ENCODE measurements at places on chromosomes 4 and X. TPM values are rescaled to one million over a fixed set of nuclear protein-coding genes. Genes with fewer than 3 reads are reported as not detected.

The NR3C2 gene
- total RNA-seq, result 0.26 TPM

The GPC3 gene
- not detected for total RNA-seq

The TSPAN6 gene
- total RNA-seq, result 18.8 TPM

The SUPT20HL2 gene
- not detected for total RNA-seq

The NLGN4X gene
- total RNA-seq, result not detected

The VSIG1 gene
- total RNA-seq, result not detected

The BEX4 gene
- 0.72 TPM for total RNA-seq

The AR gene
- 12.5 TPM for total RNA-seq

The ETNPPL gene
- total RNA-seq, result not detected

The ZMAT1 gene
- 1.4 TPM for total RNA-seq

The SLC26A1 gene
- total RNA-seq, result not detected

The PDE6B gene
- not detected for total RNA-seq

The CSAG3 gene
- not detected for total RNA-seq

DNA sequence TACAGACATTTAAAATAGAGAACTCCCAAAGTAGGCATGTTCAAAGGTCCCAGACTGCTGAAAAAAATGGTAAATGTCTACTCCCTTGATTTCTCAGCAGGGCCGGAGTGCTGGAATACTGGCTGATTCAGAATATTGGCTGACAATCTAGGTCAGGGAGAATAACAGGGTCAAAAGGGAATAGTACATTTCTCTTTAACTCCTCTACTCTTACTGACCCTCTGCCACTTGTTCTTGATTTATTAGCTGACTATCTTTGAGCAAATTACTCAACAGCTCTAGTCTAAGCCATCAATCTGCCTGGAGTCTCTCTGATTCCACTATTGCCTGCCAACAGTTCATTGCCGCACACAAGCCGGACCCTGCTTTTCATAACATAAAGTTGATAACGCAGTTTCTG lies 19.7 kb upstream of the NWD2 start:
- no peak for DNase-seq

GRCh38 chr4:181566490-181566889 lies 676.7 kb upstream of the TENM3 start:
- DNase-seq, result no peak

DNA sequence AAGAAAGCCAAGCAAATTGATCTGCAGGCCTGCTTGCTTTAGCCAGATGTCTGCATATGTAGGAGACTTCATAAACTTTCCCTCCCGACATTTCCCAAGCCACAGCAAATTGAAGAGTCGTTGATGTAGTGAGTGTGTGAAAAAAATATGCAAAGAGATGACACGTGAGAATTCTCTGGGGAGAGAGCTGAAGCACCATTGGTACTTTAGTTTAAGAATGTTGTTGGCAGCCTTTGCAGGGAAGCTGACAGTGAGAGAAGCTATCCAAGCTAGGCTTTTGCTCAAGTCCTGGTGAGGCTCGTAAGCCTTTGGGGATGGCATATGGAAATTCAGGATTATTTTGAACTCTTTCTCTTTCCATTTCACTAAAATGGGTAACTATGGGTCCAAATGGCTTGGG lies 87.5 kb downstream of the GLRA2 start:
- DNase-seq, result no peak

GRCh38 chr4:117447925-117448324 lies 362.5 kb upstream of the TRAM1L1 start:
- DNase-seq, result no peak

DNA sequence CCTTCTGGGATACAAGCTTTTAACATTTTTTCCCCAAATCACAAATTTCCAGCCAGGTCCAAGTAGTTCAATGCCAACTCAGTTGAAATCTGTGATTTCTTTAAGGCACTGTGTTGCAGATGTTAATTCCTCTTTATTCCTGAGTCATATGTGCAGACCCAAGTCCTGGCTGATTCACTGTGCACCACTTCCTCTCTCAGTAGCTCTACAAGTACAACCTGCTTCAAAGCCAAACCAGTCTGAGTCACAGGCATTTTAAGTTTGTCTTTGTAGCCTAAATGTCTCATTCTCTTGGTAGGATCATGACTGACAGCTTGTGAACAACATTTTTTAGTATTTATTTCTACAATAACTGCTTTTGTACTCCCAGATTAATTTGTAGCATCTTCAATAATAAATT lies 165.6 kb upstream of the S100G start:
- peak; percentile 87 for DNase-seq

- DNase-seq, result peak; percentile 28
These were observed 48.5 kb downstream of the APOOL start for GRCh38 chrX:85052205-85052604.

GRCh38 chr4:145496292-145496691 lies 14.6 kb downstream of the SMAD1 start:
- DNase-seq, result no peak

DNA sequence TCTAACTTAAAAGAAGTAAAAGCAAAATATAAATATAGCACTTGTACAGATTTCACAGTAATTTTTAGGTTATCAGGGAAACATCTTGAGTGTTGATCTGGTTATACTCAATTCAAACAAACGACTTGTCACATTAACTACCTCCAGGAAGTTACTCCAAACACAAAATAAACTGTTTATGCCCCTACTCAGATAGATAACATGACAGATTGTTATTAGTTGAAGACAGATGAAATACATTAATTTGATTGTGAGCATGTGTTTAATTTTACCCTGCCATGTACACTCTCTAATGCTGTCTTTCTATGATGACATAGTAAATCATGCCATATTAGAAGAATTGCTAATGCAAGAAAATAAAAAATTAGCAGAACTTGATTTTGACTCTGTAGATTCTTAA lies 88.0 kb downstream of the RAB28 start:
- no peak for DNase-seq

GRCh38 chrX:38232079-38232686 lies 11.5 kb upstream of the SRPX start:
- DNase-seq, result no peak

GRCh38 chr4:6890358-6890757 lies 19.3 kb upstream of the TBC1D14 start:
- no peak for DNase-seq

DNA sequence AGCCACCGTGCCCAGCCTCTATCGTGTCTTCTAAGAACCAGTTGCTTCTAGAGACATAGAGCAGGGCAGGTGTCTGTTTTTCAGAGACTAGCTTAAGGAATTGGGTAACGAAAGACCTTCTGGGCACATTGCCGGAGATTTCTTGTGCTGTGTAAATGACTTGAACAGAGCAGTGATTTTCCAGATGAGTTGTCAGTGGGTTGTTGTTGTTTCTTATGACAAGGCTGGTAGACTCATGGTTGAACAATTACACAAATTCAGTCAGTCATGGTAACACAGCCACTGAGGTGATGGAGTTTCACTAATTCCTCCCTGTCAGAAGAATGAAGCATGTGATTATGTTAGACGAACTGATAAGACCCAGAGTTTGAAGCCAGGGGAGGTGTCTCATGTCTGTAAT lies 20.5 kb upstream of the DDX3X start:
- peak; percentile 82 for DNase-seq

DNA sequence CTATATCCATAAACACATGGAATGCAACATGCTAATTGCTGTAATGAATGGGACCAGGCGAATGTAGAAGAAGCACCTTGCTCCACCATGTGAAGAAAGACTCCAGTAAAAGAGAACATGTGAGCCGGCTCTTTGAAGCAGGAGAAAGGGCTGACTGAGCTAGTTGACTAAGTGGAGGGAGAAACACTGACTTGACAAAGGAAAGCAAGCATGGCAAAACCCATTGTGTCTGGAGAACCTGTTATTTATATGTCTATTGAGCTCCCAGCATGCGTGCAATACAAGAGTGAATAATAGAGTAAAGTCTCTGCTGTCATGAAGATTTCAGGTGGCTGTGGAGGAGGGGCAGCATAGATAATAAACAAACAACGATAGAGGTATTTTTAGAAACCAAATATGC lies 559.9 kb downstream of the RAB28 start:
- DNase-seq, result no peak

DNA sequence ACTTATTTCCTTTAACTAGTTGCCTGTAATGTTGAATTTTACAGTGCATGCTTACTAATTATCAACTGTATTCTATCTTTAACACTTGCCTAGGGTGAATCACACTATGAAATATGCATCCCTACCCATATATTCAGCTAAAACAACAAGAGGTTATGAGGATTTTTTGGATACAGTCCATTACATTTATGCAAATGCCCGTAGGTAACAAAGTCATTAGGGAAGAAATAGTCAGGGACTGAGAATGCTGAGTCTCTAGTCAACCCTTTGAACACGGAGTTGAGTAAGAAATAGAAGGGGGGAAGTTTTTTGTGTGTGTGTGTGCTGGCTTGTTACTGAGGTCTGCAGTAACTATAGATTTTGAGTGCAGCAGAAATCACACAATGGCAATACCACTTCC lies 26.1 kb upstream of the CBLL2 start:
- peak; percentile 65 for DNase-seq

DNA sequence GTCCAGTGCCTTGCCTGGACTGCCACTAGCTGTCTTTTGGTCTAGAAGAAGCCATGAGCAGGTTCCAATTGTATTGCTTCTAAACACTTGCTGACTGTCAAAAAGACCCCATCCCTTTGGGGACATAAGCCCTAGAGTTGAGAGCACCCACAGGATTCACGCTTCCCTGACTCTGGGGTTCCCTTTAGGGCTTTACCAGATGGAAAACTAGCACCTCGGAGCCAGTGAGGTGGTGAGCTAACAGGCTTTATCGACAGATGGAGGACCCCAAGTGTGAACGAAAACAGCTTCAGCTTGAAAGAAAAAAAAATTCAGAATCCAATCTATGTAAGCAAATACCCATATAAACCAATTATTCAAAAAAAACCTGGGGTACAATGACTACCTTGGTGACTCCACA lies 90.8 kb downstream of the NAA11 start:
- no peak for DNase-seq

- DNase-seq, result no peak
These were observed 361.0 kb downstream of the GRXCR1 start for GRCh38 chr4:43253541-43253940.

DNA sequence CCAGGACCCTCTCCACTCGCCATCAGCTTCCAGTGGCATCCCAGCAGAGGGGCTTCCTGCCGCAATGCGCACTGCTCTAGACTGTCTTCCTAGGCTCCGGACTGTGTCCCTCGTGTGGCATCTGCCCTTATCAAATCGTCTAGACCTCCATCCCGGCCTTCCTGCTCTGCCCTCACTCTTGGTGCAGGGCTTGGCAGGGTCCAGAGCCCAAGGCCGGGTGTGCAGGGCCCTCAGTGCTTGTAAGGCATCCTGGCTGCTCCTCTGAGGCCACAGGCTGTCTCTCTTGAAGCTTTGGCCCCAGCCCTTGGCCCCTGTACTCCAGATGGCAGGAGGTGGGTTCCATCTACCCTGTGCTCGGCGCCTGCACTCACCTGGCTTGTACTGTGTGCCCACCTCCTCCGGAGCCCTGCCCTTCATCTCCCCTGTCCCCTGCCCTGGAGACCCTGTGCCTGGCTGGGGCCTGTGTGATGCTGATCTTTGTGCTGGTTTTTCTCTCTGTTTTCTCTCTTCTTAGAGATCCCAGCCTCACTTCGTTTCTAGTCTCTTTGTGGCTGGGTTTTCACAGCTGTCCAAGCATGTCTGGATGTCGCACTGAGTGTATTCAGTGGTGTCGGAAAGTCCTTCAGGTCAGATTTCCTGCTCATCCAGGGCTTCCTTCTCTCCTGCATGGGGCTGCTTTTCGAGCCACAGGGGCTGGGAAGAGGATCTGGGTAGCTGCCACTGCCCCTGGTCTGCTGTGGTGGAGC lies 3.7 kb upstream of the TREX2 start:
- no peak for DNase-seq

DNA sequence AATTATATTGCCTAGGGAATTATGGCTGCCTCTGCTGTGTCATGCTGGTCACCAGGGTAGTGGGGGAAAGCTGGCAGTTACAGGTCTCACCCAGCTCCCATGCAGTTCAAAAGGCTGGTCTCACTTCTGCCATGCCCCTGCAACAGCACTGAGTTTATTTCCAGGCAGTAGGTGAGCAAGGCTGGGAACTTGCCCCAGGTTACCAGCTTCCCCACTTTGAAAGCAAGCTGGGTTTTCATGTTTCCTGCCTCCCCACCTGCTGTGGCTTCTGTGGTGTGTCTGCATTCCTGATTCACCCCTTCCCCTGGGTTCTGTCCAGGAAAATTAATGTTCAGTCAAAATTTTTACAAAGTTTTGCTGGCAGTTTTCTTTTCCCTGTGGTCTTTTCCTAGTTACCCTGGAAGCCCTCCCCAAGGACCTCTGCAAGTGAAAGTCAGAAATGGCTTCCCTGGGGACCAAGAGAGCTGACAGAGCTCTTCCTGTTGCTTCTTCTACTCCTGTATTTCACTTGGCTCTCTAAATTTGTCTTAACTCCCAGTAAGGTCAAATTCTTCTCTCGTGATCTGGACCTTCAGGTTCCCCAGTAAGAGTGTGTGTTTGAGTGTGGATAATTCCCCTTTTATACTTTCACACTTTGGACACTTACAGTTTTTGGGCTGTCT lies 58.5 kb upstream of the AGTR2 start:
- DNase-seq, result no peak

DNA sequence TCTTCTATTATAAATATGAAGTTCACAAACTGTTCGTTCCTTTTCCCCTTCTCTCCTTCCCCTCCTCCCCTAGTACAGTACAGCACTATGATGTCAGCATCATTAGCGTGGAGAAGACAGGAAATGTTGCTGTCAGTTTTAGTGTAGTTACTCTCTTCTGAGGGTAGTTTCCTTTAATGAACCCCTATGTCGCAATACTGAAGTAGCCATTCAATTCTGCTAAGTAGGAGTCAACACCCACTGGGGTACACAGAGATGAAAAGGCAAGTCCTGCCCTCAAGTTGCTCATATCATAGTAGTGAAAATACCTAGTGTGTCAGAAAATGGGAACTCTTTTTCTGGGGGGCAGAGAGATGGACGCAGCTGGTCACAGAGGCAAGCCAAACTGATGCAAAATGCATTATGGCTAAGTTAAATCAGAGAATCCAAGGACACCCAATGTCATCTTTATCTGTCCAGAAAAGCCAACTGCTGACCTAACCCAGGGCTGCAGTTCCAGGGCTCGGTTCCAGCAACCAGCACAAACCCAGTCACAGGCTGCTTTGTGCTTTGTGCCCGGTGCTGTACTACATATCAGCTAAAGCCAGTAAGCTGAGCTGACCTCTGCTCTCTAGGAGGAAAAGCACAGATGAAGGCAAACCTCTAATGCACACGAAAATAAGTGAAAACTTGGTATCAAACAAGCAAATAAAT lies 31.5 kb downstream of the GRIA3 start:
- DNase-seq, result no peak

GRCh38 chr4:80197601-80198440 lies 518 bp downstream of the PRDM8 start:
- no peak for DNase-seq

DNA sequence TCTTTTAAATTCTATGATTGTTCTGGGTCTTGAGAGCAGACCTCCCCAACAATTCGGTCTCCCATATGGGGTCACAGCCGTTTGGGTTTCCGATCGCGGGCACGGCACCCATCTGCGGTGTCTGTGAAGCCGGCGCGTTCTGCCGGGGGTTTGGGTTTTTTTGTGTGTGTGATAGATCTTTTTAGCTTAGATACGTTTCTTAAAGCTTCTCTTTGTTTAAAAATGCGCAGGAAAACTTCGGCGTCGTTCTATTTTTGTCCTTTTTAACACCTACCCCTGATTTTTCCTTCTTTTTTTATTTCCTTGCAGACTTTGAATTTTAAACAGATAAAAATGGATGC lies 34.2 kb downstream of the TBC1D14 start:
- DNase-seq, result no peak
